ENCODE measurements at places on chromosomes 5 and 9.

GRCh38 chr9:99371376-99371775 lies 149.3 kb downstream of the SEC61B start:
- DNase-seq: no peak

DNA sequence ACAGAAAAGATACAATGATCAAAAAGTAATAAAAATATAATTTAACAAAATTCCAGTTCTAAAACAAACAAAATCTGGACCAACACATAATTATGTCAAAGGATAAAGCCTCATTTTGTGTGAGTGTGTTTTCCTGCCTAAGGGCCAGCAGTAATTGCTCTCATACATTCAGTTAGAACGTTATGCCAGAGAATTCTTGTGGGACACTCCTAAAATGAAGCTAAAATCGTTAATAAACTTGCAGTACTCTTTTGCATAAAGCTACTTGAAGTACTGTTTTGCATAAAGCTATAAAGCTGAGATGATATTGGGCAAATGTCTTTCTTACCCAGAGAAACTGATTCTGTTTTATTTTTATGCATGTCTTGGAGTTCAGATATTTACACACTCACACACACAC lies 1072.3 kb downstream of the MAT2B start:
- no peak for DNase-seq

- no peak for DNase-seq
Measured at GRCh38 chr5:61767231-61768080, 435.4 kb downstream of the ZSWIM6 start.

GRCh38 chr5:154087260-154087659 lies 48.5 kb downstream of the MFAP3 start:
- DNase-seq: no peak

GRCh38 chr9:34400686-34401602 lies 24.2 kb upstream of the MYORG start:
- DNase-seq: no peak

GRCh38 chr5:136853971-136854370 lies 488.6 kb upstream of the TRPC7 start:
- DNase-seq: no peak

DNA sequence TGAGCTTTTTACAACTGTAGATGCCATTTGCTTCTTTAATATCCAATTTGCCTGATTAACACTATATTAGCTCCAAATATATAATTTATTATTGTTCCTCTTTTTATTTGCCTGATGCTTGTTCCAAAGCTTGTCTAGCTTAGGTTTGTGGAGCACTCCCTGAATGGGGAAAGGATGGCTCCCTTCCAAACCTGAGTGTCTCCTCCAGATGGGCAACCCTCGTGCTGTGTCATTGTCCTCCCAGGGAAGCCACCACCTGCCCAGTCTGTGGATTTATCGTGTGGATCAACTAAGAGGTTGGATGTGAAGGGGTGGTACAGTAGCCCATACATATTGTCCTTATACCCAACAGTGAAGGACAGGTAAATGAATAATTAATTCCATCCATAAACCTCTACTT lies 404.9 kb downstream of the CDK5RAP2 start:
- DNase-seq: no peak

- DNase-seq: no peak
Measured at GRCh38 chr5:37889612-37890317, 49.9 kb upstream of the GDNF start.

DNA sequence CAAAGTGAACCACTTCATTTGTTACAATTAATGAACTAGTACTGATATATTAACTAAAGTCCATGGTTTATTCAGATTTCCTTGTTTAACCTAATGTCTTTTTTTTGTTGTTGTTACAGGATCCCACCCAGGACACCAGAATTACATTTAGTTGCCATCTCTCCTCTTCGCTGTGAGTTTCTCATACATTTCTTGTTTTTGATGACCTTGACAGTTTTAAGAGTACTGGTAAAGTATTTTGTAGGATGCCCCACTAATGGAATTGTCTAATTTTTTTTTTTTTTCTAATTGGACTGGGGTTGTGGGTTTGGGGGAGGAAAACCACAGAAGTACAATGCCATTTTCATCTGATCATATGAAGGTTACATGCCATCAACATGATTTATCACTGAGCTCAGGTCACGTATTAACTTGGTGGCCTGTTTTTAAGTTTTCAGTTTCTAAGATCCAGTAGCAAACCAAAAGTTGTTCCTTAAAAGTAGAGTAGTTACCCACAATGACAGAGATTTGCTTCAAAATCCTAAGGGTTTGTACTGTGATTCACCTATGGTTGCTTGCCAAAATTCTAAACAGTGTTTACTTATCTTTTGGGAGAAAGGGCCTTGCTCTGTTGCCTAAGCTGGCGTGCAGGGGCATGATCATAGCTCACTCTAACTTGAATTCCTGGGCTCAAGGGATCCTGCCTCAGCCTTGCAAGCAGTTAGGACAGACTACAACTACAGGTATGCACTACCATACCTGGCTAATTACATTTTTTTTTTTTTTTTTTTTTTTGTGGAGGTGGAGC lies 4.5 kb upstream of the OTULIN start:
- no peak for DNase-seq

- DNase-seq: no peak
Measured at GRCh38 chr9:78235256-78235761, 566 bp upstream of the CEP78 start.

DNA sequence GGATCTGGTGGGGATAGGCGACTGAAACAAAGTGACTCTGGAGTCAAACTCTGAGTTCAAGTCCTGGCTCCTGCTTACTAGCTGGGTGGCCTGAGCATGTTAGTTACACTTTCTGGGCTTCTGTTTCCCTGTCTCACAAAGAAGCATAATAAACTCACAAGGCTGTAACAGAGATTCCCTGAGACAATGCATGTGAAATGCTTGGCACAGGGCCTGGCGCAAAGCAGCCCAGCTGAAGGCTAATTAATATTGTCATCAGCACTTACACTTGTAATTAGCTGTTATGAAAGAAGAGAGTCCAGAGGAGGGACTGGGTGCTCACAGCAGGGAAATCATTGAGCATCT lies 64.1 kb upstream of the SPOCK1 start:
- DNase-seq: no peak

GRCh38 chr9:120431268-120431667 lies 148.7 kb downstream of the CDK5RAP2 start:
- DNase-seq: no peak

- DNase-seq: no peak
Measured at GRCh38 chr5:94433397-94434163, 184.8 kb downstream of the KIAA0825 start.

DNA sequence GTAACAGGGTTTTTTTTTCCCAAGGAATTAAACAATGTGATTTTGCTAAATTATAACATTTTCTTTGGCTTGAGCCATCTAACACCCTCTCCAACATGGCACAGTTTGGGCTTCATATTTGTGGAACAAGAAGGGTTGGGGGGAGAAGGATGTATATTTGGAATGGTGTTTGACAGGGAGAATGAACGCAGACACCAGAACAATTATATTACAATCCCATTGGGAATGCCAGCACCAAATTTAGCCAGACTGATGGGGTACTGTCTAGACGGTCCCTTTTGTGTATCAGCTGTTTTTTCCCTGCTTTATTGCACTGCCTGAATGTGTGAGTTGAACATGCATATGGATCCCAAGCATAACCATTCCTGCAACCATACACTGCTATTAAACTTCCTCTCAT lies 130.9 kb upstream of the TMEM161B start:
- no peak for DNase-seq

DNA sequence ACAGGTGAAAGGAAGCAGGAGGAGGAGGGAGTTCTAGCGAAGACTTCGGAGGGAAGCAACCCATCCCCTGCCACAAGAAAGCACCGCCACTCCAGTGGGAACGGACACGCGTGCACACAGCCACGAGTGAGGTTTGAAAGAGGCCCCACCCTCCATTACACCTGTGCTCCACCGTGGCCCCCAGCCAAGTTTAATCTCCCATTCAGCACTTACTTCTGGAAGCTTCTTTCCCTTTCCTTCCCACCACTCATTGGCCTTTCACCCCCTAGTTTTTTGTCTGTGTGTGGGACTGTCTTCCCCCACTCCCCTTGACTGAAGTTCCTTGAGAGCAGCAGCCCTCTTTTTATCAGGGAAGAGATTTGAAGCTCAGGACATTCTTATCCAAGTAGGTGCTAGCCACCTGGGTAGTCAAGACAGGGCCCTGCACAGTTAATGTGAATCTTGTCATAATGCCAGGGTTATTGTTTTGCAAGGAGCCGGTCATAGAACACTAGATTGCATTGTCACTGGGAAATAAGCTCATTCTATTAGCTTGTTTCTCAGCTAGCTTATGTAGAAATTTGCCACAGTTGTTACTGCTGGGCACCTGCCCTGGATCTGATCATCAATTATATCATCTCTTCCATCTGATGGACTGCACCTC lies 256.0 kb downstream of the DOCK8 start:
- no peak for DNase-seq

DNA sequence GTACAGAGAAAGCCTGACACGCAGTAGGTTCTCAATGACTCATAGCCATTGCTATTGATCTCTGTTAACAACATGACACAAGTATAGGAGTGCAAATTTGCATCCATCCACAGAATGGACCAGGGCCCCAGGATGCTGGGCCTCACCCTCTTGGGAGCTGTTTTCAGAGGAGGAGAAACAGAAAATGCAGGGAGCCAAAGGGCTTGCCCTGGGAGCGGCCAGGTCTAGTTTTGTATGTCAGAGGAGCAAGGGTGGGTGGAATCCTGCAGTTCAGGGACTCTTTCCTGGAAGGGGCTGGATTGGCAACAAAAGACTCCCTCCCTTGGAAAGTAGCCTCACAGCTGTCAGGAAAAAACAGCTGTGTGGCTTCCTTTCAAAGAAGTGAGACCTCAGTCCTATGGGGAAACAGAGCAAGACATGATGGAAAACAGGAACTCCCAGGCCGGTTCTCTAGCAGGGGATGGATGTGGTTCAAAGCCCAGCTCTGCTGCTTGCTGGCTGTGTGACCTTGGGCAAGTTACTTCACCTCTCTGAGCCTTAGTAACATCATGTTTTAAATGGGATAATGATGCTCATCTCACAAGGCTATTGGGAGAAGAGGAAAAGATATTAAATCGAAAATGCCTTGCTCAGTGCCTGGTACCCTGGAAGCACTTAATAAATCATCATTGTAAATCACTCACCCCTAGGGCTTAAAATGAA lies 50.5 kb upstream of the SH3PXD2B start:
- no peak for DNase-seq

- no peak for DNase-seq
Measured at GRCh38 chr9:84823421-84824271, 154.1 kb downstream of the NTRK2 start.

GRCh38 chr5:11704916-11705315 lies 199.3 kb downstream of the CTNND2 start:
- no peak for DNase-seq

- no peak for DNase-seq
Measured at GRCh38 chr9:87359958-87360601, 137.6 kb upstream of the DAPK1 start.

DNA sequence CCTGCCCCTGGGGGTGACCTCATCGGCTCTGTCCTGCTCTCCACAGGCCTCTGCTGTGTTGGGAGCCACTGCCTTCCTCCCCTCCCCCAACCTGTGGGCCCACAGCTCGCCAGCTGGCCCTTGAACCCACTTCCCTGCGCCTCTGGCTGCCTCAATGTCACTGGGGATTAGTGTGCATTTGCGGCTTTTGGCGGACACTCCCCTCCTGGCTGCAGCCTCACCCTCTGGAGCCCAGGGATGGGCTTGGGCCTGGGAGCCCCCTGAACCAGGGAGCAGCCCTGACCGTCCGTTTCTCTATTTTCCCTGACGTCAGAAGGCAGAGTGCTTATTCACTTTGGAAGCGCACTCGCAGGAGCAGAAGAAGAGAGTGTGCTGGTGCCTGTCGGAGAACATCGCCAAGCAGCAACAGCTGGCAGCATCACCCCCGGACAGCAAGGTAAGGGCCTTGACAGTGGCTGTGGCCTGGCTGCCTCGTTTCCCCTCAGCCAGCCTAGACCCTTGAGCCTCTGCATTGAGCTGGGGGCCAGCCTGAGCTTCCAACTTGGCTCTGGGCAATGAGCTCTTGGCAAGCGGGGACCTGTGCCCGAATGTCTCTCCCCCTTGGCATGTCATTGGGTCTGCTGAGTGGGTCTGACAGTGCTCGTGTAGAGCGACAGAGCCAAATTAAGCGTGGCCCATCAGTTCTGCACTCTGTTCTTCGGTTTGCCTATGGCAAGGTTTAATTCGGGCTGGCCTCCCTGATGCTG lies 73.1 kb downstream of the RGS3 start:
- DNase-seq: no peak

DNA sequence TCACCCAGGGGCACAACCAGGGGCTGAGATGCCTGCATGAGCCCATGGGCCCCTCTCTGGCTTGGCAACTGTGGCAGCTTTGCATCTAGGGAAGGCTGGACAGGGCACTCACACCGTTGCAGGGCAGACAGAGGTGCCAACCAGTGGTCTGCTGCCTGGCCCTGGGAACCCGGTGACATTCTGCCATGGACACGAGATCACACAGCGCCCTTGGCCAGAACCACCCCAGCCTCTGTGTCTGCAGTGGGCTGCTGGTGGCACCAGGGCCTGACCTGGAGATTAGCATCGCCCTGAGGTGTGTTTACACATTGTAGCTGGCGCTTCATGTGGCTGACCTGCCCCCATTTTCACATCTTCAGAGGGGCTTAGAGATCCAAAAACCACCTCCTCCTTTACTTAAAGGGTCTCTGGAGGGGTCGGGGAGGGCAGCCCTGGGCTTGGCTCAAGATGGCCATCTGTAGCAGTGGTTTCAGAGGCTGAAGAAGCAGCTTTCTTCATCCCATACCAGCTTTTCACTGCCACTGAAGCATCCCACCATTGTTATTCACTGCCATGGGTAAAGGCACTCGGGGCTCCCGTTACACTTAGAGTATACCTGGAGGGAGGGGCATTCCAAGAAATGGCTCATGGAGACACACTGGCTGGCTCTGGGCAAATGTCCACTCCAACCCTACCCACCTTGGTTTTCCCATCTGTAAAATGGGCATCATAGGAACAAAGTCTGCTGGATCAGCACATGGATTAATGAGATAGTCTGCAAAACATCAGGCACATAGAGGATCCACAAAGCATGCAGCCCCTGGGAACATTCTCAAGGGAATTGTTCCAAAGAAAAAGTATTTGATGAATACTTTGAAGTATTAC lies 11.4 kb downstream of the DCANP1 start:
- DNase-seq: no peak

DNA sequence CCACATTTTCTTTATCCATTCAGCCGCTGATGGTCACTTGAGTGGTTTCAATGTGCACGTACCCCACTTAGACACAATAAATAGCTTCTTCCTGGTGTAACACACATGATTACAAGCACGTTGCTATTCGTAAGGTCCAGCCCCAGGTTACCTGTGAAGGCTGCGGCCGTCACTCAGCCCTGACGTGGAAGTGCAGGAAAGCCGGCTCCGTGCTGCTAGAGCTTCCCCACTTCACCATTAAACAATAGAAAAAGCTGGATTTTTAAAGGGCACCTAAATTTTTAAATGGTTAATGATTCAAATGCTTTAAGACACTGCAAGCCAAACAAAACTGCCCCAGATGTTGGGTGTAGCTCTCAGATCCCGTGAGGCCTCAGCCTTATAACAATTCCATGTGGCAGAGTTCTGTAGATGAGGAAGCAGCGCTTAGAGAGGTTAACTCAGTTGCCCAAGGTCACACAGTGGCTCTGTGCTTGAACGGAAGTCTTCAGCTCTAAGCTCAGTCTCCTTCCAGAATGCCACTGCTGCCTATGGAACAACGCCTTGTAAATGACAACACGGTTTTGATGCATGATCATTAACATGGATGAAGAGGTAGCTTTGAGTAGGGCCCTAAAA lies 125.7 kb downstream of the COL23A1 start:
- no peak for DNase-seq
